ENCODE measurements at places on chromosomes 11 and 22.

DNA sequence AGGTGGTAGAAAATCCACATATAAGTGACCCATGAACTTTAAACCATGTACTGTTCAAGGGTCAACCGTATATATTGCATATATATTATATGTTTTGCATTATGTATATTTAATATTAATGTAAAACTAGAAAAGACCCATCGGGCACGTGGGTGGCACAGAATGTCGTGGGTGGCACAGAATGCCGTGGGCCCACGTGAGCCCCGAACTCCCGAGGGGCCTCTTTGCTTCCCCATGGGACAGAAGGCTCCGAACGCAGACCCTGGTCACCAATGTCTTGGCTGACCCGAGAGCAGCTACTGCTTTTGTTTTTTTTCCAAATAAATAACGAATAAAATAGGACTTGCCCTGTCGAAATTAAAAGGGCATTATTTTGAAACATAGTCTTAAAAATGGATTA, 415.4 kb downstream of the BRD1 start:
- no peak for DNase-seq

DNA sequence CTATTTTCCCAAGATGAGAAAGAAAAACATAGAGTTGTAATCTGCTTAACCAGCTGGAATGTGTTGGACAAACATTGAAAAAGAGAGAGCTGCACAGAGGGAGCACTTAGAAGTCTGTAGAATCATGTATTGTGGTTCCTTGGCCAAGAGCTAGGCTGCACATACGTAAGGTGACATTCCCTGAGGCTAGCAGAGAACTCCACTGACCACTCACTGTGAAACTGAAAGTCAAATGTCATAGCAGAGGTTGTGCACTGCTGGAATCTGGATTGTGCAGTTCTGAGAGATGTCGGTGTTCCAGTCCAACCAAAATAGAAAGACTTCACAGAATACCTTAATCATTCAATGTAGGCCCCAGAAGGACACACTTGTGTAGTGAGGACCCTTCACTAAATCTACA, 772.8 kb upstream of the RAG2 start:
- no peak for DNase-seq

GRCh38 chr11:107741044-107741823, 29.4 kb upstream of the SLN start:
- no peak for DNase-seq

DNA sequence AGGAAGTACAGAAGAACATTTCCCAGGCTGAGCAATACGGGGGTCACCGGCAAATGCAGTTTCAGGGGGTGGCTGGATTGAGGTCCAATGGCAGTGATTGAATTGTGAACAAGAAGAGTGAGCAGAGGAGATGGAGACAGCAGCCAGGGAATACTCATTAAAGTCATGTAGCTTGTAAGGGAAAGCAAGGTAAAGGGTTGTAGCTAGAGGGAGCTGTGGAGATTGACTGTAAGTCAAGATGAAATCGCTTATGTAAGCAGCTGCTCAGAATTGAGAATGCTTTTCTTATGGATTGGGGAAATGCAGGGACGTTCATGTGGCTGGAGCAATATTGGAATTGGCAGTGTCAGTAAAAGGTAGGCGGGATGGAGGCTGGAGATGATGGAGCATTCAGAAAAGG, 111.4 kb upstream of the TBCEL start:
- DNase-seq, result no peak

DNA sequence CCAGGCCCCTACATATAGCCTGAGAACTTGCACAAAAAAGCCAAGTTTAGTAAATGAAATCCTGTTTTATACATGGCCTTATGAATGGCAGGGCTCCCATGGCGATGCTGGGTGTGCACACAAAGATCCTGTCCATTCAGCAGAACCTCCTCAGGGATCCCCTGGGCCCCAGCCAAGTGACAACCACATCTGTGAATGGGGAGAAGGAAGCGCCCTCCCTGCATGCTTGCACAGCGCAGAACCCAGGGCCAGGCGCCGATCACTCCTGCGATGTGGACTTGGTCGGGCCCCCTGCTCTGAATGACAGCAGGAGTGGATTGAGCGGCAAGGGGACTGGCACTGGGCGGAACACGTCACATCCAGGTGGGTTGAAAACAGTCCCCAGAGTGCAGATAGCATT, 4.5 kb upstream of the CDC42EP2 start:
- no peak for DNase-seq

- DNase-seq, result no peak
Observed at GRCh38 chr11:36241497-36241896, 47.7 kb downstream of the COMMD9 start.

DNA sequence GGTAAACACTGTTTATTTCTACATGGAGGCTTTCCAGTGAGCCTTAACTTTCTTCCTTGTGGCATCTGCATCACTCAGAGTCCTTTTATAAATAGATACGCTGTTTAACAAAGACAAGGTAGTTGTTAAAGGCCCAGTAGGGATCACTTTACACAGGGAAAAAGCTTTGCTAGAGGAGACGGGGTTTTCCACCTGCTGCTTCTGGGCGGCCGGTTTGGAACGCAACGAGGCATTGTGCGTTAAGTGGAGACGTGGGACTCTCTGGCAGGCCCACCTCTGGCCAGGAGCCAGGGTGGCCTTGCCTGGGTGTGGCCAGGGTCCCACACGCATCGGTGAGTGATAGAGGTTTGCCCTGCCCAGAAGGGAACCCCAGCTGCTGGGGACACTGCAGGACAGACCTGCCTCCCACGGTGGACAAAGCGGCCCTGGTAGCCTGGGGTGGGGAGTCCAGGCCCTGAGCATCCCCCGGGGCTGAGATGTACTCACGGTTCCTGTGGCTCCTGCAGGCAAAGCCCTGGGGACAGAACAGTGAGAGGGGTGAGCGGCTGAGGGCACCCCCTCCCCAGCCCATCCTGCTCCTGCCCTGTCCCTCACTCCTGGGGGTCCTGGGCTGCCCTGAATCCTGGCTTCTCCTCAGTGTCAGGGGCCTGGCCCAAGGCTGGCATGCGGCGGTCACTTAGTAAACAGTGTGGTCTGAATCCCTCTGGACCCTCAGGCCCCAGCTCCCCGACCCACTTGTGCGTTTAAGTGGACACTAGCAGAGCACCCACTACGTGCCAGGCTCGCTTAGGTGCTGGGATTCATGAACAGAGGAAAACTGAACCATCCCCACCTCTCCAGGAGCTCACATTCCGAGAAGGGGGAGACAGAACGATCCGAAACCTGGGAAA, 4.2 kb downstream of the IL17REL start:
- no peak for DNase-seq

DNA sequence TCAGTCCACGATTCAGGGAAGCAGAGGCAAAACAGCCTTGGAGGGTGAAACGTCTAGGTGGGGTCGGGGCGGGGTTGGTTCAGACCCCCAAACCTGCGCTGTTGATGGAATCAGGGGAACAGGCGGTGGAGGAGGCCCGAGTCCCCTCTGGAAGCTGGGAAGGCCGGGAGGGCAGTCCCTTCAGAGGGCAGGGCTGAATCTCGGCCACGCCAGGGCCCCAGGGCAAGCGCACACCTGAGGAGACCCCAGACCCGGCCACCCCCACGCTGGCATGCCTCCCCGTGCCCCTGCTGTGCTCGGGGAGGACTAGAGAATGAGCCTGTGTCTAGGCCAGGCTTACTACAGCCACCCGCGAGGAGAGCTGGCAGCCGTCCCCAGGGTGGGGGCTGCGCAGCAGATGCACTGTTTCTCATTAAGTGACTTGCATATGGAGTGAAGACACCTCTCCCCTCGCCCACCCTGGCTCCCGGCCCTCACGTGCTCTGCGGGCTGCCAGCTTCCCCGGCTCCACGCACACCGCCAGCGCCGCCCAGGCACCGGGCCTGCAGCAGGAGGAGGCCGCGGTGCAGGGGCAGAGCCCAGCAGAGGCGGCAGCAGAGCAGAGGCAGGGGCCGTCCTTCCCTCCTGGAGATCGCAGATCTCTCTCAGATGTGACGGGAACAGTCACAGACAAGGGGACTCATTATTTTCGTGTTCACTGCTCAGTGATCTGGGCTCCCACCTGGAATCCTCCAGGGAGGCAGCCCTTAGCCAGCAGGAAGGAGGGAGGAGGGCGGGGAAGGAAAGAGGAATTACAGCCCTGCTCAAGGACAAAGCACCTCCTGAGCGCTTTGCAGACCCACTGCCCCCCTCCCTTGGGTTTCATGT, 47.1 kb upstream of the OPCML start:
- DNase-seq, result no peak

- DNase-seq, result no peak
Observed at GRCh38 chr11:59011655-59012397, 72.5 kb downstream of the GLYATL1 start.

DNA sequence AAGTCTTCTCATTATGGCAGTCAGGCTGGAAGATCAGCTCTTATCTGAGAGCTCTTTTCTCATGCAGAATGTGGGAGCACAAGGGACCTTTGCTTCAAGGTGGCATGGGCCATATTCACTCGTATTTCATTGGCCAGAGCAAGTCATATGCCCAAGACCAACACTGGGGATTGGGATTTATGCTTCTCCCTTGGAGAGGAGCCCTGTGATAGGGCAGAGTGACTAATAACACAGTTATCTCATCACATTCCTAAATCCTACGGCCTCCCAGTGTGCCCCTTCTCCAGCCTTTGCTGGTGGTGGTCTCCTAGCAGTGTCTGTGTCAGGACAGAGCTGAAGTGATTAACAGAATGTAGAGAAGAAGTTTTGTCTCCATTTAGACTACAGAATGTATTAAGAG, 48.6 kb downstream of the SYT9 start:
- no peak for DNase-seq

GRCh38 chr11:127070808-127071207, 70.2 kb upstream of the KIRREL3 start:
- DNase-seq, result no peak

- no peak for DNase-seq
Observed at GRCh38 chr11:69939551-69940245, 120.5 kb upstream of the FGF3 start.

- DNase-seq, result no peak
Observed at GRCh38 chr11:13126430-13126829, 117.3 kb downstream of the RASSF10 start.

DNA sequence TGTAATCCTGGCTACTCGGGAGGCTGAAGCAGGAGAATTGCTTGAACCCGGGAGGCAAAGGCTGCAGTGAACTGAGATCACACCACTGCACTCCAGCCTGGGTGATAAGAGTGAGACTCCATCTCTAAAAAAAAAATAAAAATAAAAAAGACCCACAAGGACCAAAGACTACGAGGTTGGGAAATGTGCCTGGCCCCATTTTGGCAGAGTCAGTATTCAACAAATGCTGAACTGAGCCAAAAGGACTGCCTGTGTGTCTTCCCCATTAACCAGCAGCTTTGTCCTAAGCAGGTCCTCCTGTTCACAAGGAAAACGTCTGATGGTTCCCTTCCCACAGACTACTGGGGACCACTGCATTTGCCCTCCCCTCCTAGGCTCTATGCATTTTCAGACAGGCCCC, 27.6 kb downstream of the ADORA2A start:
- DNase-seq, result no peak

DNA sequence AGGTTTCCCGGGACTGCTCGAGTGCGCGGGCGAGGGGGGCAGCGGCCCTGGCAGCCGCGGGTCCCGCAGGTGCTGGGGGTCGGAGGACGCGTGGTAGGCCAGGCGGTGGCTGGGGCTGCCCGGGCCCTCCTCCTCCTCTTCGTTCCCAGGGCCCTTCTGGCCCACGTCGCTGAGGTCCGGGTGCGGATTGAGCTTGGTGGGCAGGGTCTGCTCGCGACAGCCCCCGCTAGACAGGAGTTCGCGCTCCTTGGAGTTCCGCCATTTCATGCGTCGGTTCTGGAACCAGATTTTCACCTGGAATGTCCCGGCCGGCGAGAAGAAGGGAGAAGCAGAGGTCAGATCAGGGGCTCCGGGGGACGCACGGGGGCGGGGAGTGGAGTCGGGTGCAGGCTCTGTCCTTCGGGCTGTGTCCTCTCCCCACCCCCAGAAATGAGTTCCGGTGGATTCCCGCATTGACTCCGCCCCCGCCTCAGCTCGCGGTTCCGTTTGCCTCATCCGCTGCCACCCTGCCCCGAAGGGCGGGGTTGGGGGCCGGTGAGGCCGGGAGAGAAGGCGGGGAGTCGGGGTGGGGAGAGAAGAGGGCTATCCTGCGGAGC, 3.9 kb downstream of the DBX1 start:
- peak; percentile 25 for DNase-seq

- no peak for DNase-seq
Observed at GRCh38 chr11:95556011-95556341, 233.6 kb downstream of the FAM76B start.

GRCh38 chr11:34318111-34319037, 39.4 kb downstream of the ABTB2 start:
- no peak for DNase-seq

DNA sequence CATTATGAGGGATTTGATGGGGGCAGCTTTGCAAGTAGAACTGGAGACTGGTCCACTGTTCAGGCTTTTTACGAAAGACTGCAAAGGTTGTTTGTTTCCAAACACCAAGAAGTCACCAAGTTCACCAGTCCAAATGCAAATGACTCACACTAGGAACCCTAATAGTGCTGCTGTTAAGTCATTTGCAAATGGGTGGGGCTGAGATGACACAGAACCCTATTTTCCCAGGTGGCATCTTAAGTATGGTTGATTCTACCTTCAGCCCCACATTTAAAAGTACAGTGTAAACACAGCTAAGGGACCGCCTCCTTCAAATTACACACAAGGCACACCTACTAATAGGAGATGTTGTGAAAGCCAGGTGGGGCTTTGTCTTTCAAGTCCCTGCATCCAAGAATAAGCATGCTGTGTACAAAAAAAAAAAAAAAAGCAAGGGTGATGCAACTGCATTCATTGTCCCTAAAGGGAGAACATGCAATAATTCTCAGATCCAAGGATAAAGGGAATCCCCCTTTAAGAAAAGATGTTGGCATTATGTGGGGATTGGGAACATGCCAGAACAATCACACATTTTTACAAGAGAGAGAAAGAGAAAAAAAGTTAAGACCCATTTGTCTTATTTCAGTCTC, 27.3 kb downstream of the BDNF start:
- no peak for DNase-seq

DNA sequence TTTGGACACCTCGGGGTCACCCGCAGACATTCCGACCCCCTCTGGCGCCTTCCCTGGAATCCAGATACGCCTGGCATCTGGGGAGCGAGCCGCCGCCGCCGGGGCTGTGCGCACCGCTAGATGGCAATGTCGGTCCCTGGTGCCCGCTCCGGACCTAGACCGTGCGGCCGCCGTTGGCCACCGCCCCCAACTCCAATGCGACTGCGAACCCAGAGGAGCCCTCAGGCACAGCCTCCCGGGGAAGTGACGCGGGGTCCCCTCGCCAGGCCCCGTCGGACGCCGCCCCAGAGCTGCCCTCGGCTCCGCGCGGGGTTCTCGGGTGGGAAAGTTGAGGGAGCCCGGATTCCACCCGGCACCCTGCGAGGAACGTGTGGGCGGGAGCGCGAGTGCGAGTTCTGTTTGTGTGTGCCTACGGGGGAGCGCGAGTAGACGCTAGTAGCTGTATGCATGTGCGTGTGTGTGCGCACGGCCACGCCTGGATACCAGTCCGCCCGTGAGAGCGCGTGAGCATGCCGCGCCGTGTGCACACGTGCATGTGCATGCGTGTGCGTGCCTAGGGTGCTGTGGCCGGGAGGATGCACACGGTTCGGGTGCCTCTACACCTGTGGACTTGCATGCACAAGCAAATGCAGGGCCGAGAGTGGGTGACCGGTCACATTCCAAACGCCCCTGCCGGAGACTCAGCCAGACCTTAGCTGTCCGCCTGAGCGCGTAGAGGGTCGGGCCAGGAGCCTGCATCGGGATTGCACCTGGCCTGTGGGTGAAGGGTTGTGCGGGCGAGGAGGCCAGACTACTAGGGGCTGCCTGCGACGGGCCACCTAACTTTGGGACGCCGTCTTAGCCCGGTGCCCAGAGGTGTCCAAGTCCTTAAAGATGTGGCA, 1.9 kb downstream of the CHRM4 start:
- no peak for DNase-seq

- DNase-seq, result no peak
Observed at GRCh38 chr11:83140691-83141455, 16.1 kb upstream of the PCF11 start.

GRCh38 chr11:32630844-32631243, 47.2 kb downstream of the EIF3M start:
- DNase-seq, result no peak
